ENCODE measurements at places on chromosomes 6 and 20.

- DNase-seq = no peak
Observed at GRCh38 chr6:17096096-17096495, 5.8 kb upstream of the STMND1 start.

GRCh38 chr20:45407067-45407745 is 883 bp upstream of the DBNDD2 start:
- DNase-seq = no peak

DNA sequence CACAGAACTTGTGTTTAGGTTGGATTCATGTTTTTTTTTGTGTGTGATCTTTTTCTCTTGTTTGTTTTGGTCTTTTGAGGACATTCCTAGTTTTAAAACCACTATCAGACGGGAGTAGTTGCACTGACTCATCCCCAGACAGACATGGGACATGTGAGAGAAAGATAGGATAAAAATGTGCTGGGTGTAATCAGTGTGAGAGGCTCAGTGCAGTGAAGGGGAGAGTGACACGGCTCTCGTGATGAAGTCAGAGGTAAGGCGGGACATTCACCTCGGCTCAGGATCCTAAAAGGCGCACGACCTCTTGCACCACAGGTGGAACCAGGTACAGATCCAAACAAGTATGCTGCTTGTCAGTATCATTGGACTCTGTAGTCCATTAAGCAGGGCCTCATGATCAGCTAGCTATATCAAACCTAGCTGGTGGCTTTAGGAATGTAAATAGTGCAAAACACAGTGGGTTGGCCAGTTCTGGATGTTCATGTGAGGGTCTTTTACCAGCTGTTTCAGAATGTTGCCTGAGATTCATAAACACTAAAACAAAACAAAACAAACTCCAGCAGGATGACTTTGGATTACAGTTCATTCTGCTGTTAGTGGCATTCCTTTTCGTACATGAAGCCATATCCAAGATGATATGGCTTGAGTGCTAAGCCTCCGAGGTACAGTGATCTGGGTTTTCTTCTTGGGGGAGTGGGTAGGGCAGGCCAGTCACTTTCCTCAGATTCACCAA is 18.0 kb downstream of the FOXO3 start:
- no peak for DNase-seq

DNA sequence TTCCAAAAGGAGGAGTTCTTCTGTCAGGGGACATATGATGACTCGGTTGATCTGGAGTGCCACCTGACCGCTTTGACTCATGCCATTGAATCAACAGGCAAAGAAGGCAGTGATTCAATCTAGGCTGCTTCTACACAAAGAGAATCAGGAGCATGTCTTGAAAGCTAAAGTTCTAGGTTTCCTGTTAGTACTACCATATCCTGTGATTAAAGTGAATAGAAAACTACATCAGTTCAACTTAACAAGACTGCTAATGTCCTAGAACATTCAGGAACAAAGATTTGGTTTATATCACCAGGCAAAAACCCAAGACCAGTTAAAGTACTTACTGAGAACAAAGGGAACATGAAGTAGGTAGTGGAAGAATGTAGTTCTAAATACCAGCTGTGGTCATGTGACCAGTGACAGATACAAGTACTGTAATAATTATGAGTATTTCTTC is 216.8 kb upstream of the SGK1 start:
- no peak for DNase-seq

- no peak for DNase-seq
Observed at GRCh38 chr6:157530126-157530525, 149.1 kb downstream of the ZDHHC14 start.
